NCI-H1417 (cell line): ENCODE measurements at places on chromosomes 12 and 14.

GRCh38 chr14:89618330-89618708 lies 201.3 kb upstream of the FOXN3 start:
- DNase-seq: peak; percentile 67

DNA sequence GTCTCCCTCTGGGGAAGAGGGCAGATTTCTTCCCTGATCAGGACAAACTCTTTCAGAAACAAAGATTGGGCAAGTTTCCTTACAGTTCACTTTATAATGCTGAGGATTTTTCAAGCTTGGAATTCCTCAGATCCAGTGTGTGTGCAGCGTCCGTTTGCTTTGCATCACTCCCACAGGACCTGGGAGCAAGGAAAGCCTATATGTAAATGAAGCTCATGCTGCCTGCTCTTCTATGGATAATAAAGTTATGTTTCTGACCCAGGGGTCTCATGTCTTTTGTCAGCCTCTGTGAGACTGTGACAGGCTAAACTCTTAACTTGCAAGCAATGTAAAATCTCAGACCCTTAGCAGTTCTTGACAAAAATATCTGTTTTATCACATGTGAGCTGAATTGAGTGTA lies 41.6 kb downstream of the TRHDE start:
- DNase-seq: no peak

GRCh38 chr12:94636462-94637085 lies 13.8 kb downstream of the TMCC3 start:
- DNase-seq: no peak

- no peak for DNase-seq
Measured at GRCh38 chr12:40534828-40535227, 157.4 kb upstream of the CNTN1 start.

GRCh38 chr14:58915646-58916045 lies 272.8 kb upstream of the DAAM1 start:
- no peak for DNase-seq

DNA sequence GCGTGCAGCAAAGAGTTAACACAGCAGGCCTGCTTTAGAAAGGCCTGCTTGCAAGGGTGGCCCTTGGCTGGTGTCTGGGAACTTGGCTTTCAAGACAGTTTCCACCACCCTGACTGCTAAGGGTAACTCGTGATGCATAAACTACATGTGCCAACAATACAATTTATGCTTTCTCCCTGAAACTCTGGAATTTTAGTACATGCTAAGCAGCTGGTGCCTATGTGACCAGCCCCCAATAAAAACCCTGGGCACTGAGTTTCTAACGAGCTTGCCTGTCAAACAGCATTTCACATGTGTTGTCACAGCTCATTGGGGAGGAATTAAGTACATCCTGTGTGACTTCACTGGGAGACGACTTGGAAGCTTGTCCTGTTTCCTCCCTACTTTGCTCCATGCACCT lies 133.1 kb downstream of the SLC5A8 start:
- DNase-seq: no peak

GRCh38 chr12:29996993-29997392 lies 213.3 kb upstream of the TMTC1 start:
- DNase-seq: no peak

DNA sequence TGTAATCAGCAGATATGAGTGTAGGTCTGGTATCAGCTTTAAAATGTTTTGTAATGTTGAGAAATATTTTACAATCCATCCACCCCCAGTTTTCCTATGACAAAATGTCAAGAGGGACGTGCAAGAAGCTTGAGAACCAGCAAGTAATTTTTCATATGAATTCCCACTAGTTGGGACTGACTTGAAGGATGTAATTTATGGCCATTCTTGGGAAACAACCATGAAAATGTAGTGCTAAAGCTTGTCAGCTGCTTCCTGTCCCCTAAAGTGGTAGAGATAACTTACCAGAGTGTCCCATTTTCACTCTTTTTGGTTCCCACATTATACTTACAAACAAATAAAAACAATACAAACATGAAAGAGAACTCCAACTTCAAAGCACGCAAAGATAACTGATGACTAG lies 63.9 kb downstream of the RERG start:
- no peak for DNase-seq

DNA sequence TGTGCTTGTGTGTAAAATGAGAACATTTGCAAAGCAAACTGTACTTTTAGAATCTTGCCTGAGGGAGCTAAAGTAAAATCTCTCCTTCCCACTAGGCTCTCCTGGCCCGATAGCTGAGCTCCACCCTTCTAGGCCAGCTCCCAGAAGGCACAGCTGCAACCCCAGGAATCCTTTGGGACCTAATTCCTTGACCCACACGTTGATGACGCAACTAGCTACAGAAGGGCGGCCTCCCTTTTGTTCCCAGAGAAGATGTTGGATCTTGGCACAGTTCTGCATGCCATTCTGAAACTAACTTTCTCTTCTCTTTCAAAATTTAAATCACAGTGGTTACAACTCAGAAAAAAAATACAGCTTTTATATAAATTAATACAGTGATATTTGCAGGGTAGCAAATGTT lies 268.1 kb downstream of the EGLN3 start:
- DNase-seq: no peak

DNA sequence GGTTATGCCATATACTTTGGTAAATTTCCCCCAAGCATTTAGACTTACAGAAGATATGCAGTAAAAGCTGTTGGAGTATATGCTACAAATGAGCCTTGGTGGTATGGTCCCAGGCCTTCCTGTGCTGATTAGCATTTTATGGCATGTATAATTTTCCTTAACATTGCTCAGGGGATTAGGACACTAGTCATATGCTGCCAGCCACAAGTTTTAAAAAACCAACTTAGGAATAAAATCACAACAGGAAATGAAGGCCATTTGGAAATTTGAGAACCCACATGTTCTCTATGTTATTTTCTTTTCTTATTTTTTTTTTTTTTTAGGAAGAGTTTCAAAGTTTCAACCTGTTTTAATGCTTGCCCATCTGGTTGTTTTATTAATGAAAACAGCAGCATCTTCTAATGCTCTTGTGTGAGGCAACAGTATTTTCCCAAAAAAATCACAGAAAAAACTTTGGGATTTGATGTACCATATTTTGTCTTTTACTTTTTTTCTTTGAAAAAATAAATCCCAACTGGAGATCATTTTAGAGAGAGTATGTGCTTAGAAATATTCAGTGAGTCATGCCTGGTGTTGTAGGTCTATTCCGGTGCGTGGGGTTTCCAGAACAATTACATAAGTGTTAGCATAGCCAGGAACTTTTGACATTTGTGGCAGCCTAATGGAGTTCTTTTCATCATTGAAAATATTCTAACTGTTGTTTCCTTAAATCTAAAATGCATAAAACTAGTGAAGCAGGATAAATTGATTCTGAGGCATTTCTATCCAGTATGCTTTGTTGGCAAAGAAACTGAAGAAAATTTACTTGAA lies 21.7 kb upstream of the DUSP6 start:
- no peak for DNase-seq

GRCh38 chr12:132385923-132386751 lies 56.7 kb upstream of the GALNT9 start:
- DNase-seq: no peak

DNA sequence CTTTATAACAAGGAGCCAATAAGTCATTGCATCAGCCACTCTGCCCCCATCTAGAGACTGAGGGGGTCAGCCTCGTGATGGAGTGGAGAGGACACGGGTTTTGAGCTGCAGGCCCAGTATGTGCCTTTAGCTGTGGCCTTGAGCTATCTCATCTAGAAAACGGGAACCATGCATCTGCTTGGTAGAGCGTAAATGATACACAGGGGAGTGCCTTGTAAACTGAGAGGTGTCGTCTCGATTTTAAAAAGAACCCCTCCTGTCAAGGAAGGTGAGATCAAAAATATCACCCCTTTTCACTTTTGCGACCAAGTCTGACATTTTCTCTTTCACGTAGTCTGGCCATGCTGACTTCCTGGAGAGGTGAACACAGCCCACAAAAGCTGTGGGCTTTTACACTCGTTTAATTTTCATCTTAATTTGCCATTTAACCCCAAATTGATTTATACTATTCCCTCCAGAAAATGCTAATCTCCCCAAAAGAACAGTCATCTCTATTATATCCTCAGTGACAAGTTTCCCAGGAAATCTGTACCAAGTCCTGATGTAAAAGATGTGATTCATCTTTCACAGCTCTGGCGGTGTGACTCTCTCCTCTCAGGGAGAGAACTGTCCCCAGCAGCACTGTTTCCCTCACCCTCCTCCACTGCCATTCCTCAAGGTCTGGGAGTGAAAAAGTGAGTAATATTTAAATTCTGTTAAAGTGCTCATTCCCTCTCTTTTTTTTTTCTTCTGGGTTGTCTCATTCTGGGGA lies 30.6 kb downstream of the VCPKMT start:
- no peak for DNase-seq

- DNase-seq: no peak
Measured at GRCh38 chr14:93538413-93538812, 107.7 kb downstream of the UNC79 start.

- DNase-seq: peak; percentile 44
Measured at GRCh38 chr12:42180990-42181596, 36.4 kb upstream of the GXYLT1 start.
